Nucleus accumbens (tissue), 56 donors: ENCODE measurements at places on chromosomes 7 and 10.

GRCh38 chr10:93334901-93335327 is 147.2 kb downstream of the MYOF start:
- DNase-seq: no peak

- DNase-seq: no peak
These were observed 703.5 kb downstream of the GATA3 start for GRCh38 chr10:8758029-8758428.

DNA sequence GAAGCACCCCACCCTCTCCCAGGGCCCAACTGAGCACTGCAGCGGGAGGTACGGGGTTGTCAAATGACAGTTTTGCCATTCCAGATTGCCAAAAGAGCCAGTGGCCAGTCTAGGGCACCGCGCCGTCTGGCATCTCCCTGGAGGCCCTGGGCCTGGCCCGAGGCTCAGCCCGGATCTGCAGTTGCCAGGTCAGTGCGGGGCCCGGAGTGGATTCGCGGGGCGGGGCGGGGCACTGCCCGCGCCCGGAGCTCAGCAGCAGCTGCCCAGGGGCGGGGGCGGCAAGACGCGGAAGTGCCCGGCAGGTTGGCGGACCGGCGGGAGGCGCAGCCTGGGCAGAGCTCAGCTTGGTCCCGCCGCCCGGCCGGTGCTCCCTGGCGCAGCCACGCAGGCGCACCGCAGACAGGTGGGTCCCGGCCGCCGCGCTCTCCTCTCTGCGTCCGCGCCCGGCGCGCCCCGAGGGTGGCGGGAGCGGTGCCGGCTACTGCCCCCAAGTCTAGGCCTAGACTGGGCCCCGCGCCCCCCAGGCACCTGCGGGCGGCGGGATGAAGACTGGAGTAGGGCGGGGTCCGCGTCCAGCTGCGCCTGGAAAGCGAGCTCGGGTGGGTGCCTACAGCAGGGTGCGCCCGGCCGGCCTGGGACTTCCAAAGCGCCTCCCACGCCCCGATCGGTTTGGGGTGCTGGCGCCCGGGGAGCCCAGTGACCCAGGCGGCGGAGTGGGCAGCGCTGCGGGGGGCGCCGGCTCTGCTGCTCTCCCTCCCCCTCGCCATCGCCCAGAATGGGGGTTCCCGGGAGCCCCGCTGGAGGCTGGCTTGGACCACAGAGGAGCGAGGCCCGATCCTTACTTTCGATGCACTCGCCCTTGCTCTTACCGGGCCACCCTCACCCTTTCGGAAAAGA is at the start of gene IRF5:
Gene IRF5 (plus strand): TSS at position 281 of the 897 bp plus-strand sequence. CDS start 4,155 bp downstream, outside the sequence.
- DNase-seq: no peak

GRCh38 chr7:40833191-40833887 is 698.5 kb downstream of the SUGCT start:
- no peak for DNase-seq

DNA sequence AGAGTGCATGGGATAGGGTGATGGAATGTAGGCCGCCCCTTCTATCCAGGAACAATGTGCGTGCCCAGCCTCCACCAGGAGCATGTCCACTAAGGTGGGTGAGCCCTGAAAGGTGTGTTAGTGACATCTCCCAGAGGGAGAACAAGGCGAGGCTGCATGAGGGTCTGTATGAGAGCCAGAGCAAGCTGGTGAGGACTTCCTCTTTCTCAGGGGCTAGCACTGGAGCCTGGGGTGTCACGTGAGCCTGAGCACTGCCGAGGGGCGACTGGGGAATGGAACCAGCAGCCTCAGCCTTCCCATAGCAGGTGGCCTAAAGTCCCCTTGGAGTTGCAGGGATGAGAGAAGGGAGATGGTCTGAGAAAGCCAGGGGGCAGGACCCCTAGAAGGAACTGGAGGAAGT is 156.3 kb upstream of the COBL start:
- no peak for DNase-seq

- no peak for DNase-seq
These were observed 18.0 kb downstream of the CAMK2B start for GRCh38 chr7:44307301-44307900.

DNA sequence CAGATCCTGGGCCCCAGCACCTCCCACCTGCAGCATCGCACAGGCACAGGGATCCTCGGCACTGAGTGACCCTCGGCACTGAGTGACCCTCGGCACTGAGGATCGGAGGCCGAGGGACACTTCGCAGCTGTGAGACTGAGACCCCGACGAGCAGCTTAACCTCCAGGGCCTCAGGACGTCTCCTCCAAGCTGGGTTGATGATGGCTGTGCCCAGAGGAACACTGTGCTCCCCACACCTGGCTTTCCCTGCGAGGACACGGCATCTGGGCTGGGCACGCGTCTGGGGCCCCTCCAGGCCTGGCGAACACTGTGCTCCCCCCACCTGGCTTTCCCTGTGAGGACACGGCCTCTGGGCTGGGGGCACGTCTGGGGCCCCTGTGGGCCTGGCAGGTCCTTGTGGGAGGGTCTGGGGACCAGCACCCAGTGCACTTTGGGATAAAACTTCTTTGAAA is 158.3 kb upstream of the PPP2R2D start:
- no peak for DNase-seq

DNA sequence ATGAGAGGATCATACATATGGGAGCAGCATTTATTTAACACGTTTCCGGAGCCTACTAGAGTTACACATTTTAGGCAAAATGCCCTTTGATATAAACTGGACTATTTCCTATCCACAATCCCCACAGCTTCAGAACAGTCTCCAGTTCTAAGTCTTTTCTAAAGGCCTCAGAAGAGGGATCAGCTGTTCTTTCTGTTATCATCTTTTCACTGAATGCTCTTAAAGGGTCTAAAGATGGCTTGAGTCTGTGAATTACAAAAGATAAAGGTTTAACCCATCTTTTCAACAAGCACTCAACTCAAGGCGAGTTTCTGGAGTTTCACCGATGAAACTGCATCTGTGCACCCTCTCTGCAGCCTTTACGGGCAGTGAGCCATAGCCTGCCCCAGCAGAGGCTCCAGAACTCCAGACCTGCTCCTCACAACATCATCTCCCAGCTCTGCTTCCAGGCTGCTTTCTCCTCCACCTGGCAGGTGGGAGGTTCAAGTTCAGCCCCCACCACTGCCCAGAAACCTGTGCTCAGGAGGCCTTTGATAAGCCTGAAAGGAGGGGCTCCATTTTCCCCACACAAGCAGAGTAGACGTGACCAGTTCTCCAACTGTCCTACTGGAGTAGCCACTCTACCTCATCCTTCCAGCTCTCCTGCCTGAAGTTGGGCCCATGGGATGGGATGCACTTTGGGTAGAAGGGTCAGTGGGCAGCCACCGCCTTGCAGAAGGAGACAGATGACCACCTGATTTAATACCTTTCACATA is 53.4 kb downstream of the HSPA12A start:
- no peak for DNase-seq
